Lung (tissue), 17 donors: ENCODE measurements at places on chromosomes 3 and 15.
A peak's percentile ranks its signal among the peaks of the same experiment; 100 is the strongest.

DNA sequence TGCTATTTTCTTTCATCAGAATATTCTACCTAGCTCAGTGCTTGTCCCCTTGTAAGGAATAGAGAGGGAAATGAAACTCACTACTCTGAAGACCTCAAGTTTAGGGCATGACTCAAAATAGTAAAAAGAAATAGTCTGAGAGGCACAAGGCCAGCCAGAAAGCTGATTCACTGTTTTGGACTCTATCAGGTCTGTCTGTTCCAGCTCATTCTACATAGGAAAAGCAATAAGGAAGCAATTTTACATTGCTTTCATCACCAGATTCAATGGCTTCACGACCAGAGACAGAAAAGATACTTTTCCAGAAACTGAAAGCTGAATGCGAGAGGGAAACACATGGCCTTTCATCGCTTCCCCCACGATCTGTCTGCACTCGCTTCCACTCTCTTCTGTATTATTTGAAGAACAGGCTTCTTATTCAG, 276.0 kb downstream of the GBE1 start:
- DNase-seq, result peak; percentile 27

DNA sequence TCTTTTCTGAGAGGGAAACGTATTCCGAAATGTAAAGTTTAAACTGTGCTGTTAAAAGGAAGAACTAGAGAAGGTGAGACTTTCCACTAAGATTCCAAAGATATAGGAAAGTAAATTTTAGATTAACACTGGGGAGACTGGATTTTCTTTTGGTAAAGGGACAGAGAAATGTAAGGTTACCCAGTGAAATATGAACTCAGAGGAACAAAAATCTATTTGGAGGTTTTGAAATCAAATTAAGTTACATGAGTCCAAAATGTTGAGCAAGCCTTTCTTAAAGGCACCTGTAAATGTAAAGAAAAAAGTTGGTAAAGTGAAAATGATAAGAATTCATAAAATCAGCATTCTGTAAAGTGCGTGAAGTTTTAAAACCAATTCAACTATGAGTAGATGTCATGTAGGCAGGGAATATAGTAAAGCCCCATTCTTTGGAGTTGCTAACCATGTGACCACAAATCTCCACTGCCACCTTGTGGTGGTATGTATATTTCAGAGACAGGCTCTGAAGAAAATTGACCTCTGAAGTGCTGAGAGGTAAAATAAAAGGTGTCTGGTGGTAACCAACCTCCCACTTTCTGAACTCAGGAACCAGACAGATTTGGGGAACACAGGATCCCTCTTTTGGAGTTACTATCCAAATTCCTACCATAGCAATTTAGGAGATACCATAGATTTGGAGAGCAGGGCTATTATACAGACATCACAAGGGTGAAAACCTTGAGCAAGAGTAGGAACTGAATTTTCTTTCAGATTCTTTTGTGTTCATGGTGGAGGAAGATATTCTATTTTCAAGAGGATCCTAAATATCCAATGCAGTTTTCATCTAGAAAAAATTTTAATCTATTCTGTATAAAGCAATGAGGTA, 215.3 kb downstream of the ROBO2 start:
- DNase-seq, result peak; percentile 75

- DNase-seq, result peak; percentile 54
These were observed 399.7 kb upstream of the THBS1 start for GRCh38 chr15:39181056-39181747.

GRCh38 chr15:36370051-36370730, 209.2 kb upstream of the CDIN1 start:
- DNase-seq, result no peak

DNA sequence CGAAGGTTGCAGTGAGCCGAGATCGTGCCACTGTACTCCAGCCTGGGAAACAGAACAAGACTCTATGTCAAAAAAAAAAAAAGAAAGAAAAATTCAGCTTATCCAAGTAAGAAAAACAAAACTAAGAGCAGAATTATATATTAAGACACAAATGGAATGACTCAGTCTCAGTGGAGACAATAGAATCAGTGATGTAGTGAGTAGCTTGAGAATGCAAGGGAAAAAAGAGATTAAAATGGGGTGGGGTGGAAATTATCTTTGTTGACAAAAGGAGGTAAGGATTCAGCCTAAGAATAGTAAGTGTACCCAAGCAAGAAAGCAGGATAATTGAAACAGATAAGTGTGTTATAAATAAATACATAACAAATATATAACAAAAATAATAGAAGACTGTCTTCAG, 70.7 kb downstream of the BLM start:
- no peak for DNase-seq

DNA sequence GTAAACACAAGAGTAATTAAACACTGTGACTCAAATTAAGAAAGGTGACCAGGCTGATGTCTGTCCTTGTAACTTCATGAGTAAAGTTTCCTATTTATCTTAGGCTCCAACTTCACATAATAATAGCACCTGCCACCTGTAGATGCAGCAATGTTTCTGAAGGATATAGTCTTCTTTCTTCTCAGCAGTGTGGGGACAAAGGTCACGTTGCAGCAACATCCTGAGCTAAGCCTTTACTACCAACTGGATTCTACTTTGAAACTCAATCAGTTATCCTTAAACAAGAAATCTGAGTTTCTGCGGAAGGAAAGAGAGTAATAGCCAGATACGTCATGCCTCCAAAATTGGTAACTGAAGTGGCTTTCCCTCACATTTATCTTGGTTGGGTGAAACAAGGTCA, 253.1 kb downstream of the RBMS3 start:
- DNase-seq, result peak; percentile 64

DNA sequence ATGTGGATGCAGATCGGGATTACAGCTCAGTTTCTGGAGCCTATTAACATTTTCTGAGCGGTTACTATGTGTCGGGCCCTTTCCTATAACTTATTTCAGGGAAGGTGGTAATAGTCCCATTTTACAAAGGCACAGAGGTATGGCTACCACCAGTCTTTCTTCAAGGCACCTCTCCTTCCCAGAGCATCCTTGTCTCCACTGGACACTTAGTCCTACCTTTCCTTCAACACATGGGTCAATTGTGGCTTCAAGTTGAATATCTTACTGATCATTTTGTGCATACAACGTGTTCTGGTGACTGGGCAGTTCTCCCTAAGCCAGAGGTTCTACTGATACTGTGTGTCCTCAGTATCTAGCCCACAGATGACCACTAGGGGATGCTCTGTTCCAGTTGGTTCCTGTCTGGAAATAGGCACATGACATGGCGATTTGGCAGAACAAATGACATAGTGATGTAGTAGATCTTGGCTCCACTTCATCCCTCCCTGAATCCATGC, 60.7 kb upstream of the CMTM8 start:
- peak; percentile 41 for DNase-seq

DNA sequence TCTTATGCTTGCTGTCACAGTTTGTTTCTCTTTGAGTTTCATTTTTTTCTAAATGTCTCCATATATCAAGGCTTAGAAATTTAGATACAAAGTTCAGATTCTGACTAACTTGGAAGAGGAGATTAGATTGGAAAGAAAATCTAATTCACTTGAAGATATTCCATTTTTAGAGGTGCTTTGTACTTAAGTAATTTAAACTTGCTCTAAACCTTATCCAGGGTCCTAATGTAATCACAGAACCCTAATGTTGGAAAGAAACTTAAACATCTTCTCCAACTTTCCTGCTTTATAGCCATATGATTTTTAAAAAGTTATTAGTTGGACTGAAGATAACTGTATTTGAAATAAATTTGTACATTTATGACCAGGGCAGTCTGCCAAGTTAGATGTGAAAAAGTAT, 81.1 kb upstream of the ARHGEF3 start:
- DNase-seq, result no peak

DNA sequence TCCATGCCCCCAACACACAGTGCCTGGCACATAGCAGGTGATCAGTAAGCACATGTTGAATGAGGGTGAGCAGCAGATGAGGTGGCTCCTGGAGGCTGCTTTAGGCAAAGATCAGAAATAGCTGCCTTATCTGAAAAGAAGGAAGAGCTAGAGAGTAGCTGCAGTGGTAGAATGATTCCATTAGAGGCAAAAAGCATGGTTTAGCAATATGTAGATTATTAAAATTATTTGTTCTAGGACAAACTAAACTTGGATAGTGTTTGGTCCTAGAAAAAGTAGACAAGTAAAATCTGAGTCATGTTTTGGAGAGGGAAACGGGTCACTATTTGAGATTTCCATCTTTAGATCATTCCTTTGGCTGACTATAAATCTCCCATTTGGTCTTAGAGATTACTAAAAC, 32.1 kb downstream of the KIF7 start:
- DNase-seq, result no peak

GRCh38 chr3:42635111-42635510, 18.4 kb upstream of the ZBTB47 start:
- DNase-seq, result no peak

GRCh38 chr15:88125576-88125975, 131.0 kb downstream of the NTRK3 start:
- DNase-seq, result no peak

- DNase-seq, result no peak
These were observed 41.3 kb upstream of the SLC22A13 start for GRCh38 chr3:38224357-38224756.

- DNase-seq, result no peak
These were observed 16.8 kb upstream of the CRBN start for GRCh38 chr3:3196148-3196861.

GRCh38 chr3:40645883-40646282, 121.1 kb downstream of the ZNF621 start:
- peak; percentile 18 for DNase-seq

GRCh38 chr3:153976891-153977554, 144.2 kb upstream of the ARHGEF26 start:
- peak; percentile 90 for DNase-seq

GRCh38 chr3:167814441-167814951, 79.0 kb downstream of the SERPINI1 start:
- peak; percentile 68 for DNase-seq

DNA sequence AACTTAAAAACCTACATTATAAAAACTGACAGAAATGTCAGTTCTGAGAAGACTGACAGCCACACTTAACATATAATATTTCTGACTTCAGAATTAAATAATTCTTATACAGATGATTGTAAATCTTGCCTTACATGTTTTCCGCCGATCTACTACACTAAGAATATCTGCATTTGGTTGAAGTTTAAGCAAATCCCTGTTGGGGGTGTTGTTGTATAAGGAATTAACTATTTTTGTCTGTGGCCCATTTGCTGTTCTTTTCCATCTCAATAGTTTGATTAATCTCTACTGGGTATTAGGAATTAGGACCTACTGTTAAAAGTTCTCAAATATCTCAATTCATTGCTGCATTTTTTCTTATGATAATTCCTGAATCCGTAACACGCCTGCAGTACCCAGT, 838.3 kb upstream of the ROBO1 start:
- no peak for DNase-seq

GRCh38 chr3:122077293-122078234, 22.4 kb downstream of the CD86 start:
- DNase-seq, result no peak

DNA sequence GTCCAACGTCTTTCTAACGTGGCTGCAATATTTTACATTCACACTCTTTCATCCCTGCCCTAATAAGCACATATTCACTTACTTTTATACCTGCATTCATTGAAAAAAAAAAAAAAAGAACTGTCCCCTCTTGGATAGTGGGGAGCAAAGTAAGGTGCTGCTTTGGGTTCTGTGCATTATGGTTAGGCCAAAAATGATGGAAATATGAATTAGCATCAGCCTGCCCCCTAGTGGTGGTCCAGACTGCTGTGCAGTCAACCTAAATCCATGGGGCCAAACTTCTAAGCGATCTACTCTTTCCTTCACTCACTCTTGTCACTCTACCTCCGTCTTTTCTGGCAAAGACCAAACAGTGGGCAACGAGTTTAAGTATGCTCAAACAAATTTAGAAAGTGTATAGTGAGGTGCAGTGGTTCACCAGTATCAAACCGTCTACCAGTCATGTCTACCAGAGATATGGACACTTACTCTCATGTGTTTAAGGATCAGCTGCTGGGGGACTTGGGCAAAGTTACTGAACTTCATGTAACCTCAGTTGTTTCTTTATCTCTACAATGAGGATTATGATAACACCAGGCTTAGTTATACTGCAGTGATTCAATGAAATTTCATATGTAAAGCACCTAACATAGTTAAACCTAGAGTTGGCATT, 61.5 kb upstream of the GRM7 start:
- DNase-seq, result peak; percentile 11

DNA sequence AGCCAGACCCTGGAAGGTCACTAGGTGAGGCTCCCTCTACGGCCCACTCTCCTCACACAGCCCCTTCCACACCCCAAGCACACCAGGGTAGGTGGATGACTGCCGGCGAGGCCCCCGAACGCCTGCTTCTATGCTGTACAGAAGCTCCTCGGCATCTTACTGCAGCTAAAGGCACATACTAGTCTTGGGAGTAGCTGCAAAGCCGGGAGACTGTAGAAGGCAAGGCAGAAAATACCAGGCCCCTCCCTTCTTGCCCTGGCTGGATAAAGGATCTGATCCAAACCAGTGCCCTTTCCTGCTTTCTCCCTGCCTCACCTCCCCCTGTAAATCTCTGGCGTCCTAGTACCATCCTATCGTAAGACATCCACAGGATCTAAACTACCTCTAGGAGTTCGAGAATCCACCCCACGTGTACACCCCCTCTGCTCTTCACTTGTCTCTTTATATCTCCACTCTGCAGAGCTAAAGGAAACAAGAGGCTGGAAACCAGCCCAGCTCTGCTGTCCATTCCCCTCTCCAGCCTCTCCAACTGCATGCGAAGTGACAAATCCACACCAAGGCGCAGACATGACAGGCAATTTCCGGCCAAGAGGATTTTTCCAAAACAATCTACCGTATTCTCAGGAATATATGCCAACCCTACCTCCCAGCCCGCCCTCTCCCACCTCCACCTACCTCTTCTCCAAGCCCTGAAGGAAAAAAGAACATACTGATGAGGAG, 11.8 kb downstream of the TNK2 start:
- peak; percentile 88 for DNase-seq

DNA sequence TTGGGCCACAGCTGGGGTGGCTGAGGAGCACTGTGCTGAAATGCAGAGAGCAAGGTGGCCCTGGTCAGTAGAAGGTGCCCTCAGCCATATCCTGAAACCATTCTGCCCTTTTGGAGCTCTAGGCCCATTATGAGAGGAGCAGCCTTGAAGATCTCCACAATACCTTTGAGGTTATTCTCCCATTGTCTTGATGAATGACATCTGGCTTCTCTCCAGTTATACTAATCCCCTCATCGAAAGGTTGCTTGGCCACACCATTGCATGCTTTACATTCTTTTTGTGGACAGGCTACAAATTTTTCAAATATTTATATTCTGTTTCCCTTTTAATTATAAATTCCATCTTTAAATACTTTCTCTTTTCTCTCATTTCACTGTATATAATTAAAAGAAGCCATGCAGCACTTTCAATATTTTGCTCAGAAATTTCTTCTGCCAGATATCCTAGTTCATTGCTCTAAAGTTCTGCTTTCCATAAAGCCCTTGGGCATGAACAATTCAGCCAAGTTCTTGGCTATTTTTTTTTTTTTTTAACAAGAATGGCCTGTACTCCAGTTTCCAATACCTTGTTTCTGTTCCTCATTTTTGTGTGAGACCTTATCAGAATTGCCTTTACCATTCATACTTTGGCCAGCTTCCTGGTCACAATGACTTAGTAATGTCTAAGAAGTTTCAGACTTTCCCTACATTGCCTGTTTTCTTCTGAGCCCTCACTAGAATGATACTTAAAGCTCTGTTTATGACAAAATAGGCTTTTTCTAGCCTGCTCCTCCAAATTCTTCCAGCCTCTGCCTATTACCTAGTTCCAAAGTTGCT, 138.9 kb upstream of the SGO1 start:
- no peak for DNase-seq

GRCh38 chr15:42710662-42711061, 26.3 kb downstream of the CDAN1 start:
- DNase-seq, result no peak
